Posterior cingulate gyrus (tissue), 11 donors: ENCODE measurements at places on chromosomes 7 and 10.

DNA sequence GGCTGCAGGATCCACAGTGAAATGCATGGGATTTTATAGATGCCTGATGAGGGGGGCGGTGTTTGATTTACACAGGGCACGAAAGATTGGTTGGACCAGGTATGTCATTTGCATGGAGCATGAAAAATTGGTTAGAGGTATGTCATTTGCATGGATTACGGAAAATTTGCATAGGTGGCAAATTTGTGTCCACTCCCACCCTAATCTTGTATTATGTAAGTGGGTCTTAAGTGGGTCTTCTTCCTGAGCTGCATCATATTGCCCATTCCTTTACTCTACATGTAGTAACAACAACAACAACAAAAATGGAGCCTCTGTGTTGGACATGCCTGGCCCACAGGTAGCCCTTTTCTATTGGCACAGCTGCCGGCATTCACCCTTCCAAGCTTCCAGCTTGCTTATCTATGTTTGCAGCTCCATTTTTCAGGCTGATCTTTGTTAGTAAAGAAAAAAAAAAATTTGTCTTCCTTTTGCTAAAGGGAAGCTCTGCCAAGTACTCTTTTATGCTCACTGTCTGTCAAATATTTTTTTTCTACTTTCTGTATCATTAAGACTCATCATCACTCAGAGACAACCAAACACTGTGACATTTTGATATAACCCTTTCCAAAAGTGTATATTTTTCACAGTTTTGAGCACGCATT lies 10.3 kb upstream of the ZNF273 start:
- DNase-seq = no peak

DNA sequence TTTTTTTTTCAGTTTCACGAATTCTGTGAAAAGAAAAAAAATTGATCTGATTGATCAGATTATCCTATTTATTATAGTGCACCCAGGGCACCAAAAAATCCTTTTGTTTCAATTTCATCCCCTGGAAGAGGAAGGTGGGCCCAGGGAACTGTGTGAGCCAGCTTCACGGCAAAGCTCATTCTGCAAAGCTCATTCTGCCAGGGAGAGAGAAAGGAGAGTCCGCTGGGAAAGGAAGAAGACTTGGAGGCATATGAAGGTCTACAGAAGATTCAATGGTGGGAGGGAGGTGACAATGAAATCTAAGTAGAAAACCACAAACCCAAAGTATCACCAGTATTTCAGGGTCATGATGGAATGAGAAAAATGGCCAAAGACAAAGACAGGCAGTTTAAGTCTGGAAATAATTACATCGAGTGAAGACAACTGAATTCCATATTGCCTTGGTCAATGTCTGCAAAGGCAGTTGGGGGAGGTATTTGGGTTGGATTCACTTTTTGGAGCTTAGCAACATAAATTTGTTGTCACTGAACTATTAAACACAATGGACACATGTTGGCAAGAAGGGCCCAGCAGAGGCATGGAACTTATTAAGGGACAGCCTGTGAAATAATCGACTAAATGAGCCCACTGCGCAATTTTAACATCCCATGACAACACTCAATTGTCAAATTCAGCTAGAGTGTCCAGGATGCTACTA lies 587.8 kb upstream of the MKI67 start:
- no peak for DNase-seq

DNA sequence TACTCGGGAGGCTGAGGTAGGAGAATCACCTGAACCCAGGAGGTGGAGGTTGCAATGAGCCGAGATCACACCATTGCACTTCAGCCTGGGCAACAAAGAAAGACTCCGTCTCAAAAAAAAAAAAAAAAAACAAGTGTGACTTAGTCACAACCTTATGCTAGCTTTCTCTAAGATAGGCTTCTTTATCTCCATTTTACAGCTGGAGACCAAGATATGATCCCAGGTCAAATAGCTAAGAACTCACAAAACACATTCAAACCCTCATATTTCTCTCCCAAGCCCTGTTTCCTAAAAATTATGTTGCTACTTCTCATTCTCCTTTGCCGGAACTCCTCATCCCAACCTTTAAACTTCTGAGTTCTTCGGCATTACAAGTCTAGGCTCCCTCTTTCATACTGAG lies 13.0 kb upstream of the DHTKD1 start:
- DNase-seq = no peak

DNA sequence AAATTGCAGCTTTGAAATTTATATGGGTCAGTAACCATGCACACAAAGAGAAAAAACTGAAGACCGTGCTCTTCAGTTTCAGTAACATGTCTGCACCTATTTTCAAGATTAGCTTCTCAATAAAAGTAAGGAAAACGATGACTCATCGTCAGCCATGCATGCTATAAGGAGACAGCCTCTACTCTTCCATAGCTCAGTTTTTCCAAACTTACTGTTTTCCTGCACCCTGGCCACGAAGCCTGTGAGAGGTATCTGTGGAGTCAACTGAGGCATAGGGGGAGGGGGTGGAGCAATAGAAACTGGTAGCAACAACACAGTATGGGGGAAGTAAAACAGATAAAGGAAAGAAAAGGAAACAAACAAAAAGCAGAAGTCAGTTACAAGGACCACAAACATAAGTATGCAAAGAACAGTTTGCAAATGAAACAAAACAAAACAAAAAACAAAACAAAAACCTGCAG lies 58.0 kb downstream of the PDSS1 start:
- DNase-seq = no peak

DNA sequence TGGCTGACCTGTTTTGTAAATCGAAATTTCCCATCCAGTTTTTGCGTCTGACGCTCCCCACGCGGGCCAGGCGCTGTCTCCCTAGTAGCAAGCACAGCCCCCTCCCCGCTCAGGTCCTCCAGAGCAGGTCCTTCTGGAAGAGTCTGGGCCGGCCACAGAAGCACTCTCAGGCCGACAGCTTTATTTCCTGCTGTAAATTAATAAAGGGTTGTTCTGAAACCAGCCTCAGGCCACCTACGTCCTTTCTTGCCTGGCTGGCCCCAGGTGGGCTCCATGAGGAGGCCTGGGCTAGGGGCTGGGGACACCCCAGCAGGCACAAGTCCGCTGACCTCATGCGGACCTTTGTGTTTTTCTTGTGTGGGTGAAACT lies 35.2 kb downstream of the CAMK2B start:
- peak; percentile 10 for DNase-seq

DNA sequence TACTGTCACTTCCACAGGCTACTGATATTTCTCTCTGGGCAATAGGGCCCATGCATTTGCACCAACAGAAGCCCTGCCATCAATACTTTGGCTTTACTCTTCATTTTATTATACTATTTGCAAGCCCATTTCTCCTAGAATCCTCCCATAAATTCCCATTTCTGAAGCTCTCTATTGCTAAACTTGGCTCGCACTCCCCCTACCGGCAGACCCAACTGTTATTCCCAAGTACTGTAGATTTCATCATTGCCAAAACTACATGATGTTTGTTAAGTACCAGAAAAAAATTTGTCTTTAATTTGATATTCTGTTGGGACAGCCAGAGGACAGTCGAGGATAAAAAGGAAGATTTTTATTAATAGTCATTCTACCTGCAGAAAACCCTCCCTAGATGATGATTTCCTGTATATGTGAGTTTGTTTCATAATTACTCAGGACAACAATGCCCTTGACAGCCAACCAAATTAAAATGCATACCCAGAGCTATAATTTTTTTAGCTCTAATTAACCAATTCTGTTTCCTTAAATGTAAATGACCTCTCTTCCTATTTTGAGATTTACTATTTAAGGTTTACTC lies 298.6 kb downstream of the REEP3 start:
- DNase-seq = peak; percentile 28

- DNase-seq = no peak
Observed at GRCh38 chr10:79349766-79350406, 2.6 kb downstream of the PPIF start.

- no peak for DNase-seq
Observed at GRCh38 chr10:13984647-13985155, 346.0 kb downstream of the FRMD4A start.

- no peak for DNase-seq
Observed at GRCh38 chr10:122091722-122092121, 102.8 kb downstream of the TACC2 start.

DNA sequence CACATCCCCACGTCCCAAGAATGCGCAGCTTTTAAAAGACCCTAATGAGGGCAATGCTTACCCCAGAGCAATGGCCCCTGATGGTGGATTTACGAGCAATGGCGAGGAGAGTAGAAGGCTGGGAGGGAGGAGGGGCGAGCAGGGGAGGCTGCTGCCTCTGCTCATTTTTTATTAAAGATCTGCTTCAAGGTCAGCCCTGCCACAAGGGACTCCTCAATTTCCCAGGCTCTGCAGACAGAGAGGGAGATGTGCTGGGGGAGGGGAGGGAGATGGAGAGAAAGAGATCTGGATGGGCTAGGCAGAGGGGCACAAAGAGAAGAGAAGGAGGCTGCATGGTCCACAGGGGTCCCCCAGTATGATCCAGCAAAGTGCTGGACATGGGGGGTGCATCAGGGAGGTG lies 7.8 kb upstream of the SRRM3 start:
- no peak for DNase-seq

DNA sequence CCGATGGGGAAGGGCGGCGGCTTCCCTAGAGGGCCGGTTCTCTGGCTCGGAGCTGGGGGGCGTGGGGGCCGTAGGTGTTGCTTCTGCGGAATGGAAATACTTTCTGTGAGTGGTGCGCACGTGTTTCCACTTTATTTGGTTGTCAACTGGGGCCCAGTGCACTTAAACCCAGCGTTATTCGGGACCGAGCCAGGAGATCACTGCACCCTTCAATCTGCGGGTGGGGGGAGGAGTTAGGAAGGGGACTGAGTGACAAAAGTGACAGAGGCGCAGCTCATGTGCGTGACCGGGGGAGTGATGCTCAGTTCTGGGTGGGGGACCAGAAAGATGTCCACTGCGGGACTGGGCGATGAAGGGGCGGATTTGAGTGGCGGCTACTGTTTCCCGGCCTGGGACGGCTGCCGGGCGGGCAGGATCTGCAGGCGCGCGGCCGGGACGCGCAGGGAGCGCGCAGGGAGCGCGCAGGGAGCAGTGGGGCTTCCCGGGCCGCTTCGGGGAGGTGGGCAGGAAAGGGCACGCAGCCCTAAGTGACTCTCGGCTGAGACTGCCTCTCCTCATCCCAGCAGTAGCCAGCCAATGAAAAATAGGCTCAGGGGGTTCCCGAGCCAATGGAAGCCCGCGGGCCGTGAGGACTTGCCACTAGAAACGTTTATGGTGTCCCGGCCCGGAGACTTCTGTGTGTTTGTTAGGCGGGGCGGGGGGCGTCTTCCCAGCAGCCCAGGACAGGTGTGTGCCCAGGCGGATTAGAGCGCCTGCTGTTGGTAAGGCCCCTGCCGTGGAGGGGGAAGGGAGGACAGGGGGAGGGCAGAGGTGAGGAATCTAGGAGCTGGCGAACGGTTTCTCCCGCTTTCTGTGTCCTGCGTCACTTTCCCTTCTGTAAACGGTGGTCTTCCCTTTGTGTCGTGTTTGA lies 54.3 kb upstream of the KDM7A start:
- peak; percentile 33 for DNase-seq

GRCh38 chr10:63266391-63267316 lies 133.5 kb downstream of the NRBF2 start:
- DNase-seq = no peak

GRCh38 chr10:71812913-71813590 lies 38.0 kb downstream of the PSAP start:
- DNase-seq = peak; percentile 35

GRCh38 chr10:113023017-113023416 lies 73.0 kb downstream of the TCF7L2 start:
- DNase-seq = no peak

- DNase-seq = peak; percentile 48
Observed at GRCh38 chr10:102660888-102661657, 16.8 kb downstream of the TRIM8 start.

DNA sequence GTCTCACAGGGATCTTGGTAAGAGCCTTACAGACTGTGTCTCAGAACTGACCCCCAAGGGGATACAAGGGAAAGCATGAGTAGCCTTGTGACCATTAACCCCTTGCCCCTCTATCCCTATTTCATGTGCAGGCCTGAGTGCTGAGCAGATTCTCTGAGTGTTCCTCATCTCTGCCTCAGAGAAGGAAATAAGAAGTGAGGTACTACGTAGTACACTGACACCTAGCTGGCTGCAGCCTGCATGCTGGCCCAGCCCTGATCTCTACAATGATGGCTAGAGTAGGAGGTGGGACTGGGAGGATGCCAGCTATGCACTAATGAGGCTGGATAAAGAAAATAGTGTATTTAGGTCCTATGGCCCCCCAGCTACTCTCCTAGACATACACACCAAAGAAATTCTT lies 174.9 kb upstream of the HPS1 start:
- DNase-seq = no peak

GRCh38 chr10:125606414-125607010 lies 76.5 kb downstream of the TEX36 start:
- DNase-seq = no peak

DNA sequence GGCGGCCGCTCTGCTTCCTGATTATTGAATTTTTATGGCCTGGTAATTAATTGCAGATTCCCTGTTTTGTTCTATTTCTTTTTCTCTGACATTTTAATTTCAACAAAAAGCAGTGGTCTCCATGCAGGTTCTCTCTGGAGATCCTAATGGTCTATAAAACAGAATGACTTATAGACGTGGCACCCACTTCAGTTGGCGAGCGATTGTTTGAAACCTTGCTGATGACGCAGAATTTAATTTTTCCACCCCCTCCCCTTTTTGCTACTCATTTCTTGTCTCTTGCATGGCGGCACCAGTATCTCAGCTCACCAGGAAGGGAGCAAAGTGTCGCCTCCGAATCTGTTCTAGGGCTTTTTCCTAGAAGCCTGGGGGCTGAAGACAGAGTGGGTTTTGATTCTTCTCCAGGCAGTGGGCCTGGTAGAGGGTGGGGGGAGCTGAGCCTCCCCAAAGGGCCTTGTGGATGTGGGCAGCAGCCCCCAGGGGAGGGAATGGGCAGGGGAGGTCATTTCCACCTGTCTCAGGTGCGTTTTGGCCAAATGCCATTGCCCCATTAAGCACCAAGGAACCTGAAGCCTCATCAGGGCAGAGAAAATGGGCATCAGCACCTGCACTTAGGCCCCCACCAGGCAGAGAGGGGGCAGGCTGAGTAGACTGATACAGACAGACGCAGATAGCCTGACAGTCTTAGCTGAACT lies 3.5 kb upstream of the COMTD1 start:
- no peak for DNase-seq

- DNase-seq = no peak
Observed at GRCh38 chr10:25745976-25746375, 188.1 kb upstream of the MYO3A start.

GRCh38 chr10:4532976-4533375 lies 293.0 kb upstream of the AKR1E2 start:
- DNase-seq = no peak

- DNase-seq = no peak
Observed at GRCh38 chr7:106119719-106120118, 7.6 kb upstream of the SYPL1 start.
